ENCODE measurements at places on chromosomes 1 and 21. TPM values are rescaled to one million over a fixed set of nuclear protein-coding genes. Genes with fewer than 3 reads are reported as not detected.

CYP4A11 gene
- not detected for total RNA-seq

CCDC27 gene
- not detected for total RNA-seq

CELA3A gene
- not detected for total RNA-seq

CYP4B1 gene
- 50.3 TPM for total RNA-seq

B3GALT5 gene
- total RNA-seq = 0.66 TPM

DLGAP3 gene
- 0.68 TPM for total RNA-seq

NR5A2 gene
- 0.49 TPM for total RNA-seq

ACTL8 gene
- total RNA-seq = not detected

ADAMTS5 gene
- 16.8 TPM for total RNA-seq

GRCh38 chr1:160409486-160409885 is 9.1 kb downstream of the VANGL2 start:
- no peak for DNase-seq

DNA sequence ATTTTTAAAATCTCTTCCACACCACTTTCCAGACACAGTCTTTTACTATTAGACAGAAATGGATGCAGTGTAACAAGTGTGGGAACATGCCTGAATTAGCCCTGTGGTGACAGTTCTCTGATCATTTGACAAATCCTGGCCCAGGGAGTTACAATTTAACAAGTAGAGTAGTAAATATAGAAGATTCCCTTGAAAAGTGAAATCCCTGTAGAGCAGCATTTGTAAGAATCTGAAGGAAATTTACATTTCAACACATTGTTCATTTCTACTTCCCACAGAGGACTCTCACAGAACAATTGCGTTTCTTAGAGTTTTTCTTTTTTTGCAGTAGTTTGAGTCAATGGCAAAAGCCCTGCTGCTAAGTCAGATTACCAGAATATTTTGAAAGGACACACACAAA is 458.3 kb upstream of the BRINP3 start:
- DNase-seq = no peak

GRCh38 chr1:112694363-112694929 is 12.5 kb downstream of the RHOC start:
- no peak for DNase-seq

DNA sequence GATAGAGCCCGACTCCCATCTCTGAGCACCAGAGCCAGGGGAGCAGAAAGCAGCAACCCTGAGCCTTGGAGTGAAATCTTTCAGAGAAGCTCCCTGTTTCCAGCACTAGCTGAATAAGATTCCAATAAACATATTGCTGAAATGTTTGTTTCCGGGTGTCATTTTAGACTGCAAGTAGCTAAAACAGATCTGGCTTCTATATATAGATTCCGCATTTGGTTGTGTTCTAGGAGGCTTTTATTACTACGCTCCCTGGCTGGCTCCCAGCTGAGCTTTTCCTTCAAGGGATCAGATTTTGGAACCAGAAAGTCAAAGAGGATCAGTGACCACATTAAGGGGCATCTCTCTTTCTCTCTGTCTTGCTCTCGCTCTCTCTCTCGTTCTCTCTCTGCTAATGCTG is 88.2 kb downstream of the PAPPA2 start:
- no peak for DNase-seq

- DNase-seq = peak; percentile 54
Measured at GRCh38 chr21:45539046-45539795, 3.0 kb downstream of the SLC19A1 start.

DNA sequence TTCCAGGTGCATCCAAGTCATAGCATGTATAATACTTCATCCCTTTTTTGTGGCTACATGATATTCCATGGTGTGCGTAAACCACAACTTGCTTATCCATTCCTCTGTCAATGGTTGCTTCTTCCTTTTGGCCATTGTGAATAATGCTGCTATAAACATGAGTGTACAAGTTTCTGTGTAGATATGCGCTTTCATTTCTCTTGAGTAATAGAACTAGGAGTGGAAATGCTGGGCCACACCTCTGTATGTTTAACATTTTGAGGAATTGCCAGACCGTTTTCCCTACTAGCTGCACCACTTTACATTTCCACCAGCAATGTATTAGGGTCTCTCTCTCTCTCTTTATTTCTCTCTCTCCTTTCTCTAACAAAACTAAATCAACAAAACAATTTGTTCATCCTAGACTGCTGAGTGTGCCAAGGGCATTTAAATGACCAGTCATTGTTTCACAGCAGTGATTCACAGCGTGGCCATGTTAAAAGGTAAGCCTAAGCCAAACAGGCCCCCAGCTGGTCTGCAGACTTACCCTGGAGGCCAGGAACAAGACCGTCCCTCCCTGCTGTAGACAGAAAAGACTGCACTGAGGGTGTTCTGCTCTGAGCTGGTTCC is 53.2 kb upstream of the LYST start:
- DNase-seq = no peak

GRCh38 chr21:46648539-46648938 is 13.1 kb downstream of the PRMT2 start:
- no peak for DNase-seq

DNA sequence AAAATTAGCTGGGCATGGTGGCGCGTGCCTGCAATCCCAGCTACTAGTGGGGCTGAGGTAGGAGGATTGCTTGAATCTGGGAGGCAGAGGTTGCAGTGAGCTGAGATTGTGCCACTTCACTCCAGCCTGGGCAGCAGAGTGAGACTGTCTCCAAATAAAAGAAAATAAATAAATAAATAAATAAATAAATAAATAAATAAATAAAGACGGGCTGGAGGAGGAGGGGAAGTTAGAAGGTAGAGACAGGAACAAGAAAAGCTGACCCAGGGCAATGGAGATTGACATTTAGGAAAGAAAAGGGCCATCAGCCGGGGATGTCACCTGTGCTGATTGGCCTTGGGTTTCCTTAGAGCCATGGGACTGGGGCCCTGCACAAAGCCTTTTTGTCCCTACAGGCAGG is 153.7 kb upstream of the IGSF21 start:
- DNase-seq = no peak

GRCh38 chr1:205998457-205999241 is 4.5 kb downstream of the RAB7B start:
- no peak for DNase-seq

- no peak for DNase-seq
Measured at GRCh38 chr1:230123280-230124185, 56.5 kb downstream of the GALNT2 start.

GRCh38 chr1:166905900-166906299 is 29.8 kb upstream of the TADA1 start:
- no peak for DNase-seq

DNA sequence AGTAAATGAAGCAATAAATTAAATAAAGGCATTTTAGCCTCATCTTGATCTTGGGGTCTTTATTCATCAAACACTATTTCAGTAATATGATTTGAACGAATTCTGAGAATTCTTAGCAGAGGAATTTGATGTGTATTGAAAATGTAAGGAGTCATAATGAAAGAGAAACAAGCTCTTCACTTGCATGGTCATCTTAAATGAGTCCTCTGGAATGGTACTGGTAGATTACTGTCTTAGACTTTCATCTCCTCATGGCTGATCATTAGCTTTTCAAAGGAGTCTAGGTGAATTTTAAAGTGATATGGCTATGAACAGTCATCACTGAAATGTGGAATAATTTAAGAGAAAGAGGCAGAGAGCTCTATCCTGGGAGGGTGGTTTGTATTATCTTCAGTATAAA is 30.0 kb downstream of the PRRC2C start:
- no peak for DNase-seq

DNA sequence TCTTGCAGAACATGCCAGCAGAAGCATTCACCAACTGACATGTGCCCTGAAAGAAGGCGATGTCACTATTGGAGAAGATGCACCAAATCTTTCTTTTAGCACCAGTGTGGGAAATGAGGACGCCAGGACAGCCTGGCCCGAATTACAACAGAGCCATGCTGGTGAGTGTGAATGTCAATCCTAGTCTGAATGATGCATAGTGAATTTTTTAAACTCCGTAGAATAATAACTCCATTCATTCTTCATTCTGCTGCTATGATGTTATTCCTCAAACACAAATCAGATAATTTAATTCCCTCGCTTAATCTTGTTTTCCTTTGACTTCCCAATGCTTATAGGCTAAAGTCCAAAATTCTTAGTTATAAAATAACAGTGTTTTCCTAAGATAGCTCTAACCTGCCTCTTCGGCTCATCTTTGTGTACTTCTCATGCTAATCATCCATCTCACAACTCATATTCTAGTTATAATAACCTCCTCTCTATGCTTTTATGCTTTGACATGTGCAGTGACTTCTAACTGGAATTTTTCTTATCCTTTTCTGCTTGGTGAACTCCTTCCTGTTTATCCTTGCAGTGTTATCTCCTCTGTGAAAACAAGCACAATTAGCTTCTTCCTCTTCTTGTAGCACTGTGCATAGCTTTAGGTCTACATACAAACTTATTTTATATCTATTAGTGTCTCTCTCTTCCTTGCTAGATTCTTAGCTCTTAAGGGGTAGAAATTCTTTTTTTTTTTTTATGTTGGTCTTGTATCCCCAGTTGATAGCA is 14.4 kb downstream of the SDCCAG8 start:
- no peak for DNase-seq

GRCh38 chr1:188669728-188670382 is 1807.8 kb downstream of the BRINP3 start:
- DNase-seq = no peak

DNA sequence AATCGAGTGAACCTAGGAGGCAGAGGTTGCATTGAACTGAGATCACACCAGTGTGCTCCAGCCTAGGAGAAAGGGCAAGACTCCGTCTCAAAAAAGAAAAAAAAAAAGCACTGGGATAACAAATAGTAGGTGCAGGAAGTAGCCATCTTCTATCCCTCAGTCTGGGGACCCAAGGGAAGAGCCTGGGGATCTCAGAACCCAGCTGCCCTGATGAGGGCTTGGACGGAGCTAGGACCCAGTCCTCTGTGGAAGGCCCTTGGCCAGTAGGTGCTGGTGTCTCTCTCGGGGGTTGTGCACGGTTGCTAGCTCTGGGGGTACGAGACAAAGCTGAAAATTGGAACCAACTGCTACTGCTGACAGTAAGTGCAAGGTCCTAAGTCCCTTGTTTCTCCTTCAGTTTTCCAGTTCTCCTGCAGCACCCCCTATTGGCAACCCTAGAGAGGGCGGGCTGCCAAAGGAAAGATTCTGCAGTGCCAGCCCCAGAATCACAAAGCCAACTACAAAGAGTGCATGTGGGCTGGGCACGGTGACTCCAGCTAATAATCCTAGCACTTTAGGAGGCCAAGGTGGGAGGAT is 57.6 kb upstream of the KIF1B start:
- no peak for DNase-seq

DNA sequence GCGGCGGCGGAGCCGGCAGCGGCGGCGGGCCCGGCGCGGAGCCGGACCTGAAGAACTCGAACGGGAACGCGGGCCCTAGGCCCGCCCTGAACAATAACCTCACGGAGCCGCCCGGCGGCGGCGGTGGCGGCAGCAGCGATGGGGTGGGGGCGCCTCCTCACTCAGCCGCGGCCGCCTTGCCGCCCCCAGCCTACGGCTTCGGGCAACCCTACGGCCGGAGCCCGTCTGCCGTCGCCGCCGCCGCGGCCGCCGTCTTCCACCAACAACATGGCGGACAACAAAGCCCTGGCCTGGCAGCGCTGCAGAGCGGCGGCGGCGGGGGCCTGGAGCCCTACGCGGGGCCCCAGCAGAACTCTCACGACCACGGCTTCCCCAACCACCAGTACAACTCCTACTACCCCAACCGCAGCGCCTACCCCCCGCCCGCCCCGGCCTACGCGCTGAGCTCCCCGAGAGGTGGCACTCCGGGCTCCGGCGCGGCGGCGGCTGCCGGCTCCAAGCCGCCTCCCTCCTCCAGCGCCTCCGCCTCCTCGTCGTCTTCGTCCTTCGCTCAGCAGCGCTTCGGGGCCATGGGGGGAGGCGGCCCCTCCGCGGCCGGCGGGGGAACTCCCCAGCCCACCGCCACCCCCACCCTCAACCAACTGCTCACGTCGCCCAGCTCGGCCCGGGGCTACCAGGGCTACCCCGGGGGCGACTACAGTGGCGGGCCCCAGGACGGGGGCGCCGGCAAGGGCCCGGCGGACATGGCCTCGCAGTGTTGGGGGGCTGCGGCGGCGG is 1.0 kb downstream of the ARID1A start:
- DNase-seq = peak; percentile 79

GRCh38 chr1:32977546-32978087 is 13.0 kb upstream of the RNF19B start:
- no peak for DNase-seq

DNA sequence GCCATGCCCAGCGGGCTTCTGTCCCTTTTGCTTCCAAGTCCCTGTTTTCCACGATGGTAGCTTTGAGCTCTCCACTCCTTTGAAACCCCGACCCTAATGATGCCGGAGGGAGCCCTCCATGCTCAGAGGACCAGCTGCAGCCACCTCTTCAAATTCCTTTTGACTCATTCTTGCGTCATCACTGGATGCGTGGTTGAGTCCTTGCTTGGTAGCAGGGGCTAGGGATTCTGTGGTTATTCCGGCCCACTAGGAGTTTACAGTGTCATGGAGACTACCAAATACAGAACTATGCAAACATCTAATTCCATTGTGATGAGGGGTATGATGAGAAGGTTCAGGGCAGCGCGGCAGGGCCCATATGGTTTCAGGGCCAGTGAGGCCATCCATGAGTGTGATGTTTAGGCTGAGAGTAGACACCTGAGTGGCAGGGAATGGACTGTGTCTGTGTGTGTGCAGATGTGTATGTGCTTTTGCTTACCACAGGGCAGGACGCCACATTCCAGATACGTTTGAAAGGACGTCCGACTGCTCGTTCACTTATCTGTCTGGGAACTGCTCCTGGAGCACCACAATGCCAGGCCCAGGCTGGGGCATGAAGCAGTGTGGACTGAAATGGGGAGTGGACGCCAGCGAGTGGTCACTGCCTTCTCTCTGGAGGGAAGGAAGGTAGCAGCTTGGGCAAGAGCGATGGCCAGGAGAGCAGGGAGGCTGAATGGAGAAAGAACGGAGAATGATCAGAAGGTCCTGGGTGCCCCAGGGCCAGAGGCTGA is 30.4 kb upstream of the ZBTB21 start:
- DNase-seq = peak; percentile 74

GRCh38 chr1:178066908-178067614 is 26.8 kb upstream of the RASAL2 start:
- DNase-seq = no peak

GRCh38 chr1:51514733-51515132 is 4.3 kb downstream of the EPS15 start:
- DNase-seq = no peak

DNA sequence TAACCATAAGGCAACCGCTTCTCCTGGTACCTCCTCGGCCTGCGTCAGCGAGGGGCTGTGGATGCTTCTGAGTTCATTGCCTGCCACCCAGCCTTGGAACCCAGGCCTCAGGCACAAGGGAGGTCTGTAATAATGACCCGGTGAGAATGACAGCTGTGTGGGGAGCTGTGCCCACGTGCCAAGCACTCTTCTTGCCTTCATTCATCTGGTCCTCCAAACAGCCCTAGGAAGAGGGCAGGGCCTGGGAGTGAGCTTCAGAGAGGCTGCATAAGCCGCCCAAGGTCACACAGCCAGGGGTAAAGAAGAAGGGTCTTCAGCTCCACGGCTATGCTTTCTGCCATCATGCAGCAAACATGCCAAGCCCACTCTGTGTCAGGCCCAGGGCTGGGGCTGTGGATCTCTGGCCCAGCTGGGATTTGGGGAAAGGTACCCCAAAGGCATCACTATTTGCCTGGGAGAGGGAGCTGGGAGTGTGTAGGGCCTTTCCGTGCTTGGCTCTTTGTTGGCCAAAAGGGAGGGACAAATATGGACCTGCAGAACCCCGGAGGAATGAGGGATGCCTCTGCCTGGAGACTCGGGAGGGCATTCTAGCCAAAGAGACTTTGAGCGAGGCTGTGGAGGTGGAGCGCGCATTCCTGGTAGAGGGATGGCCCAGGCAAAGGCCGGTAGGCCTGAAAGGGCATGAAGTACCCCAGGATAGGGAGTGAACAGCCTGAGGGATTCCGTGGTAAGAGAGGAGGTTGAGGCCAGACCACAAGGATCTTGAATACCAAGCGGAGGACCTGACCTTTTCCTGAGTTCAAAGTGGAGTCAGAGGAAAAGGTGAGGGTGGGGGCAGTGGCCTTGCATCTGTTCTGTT is 10.1 kb upstream of the EDN2 start:
- no peak for DNase-seq

Measured in sigmoid colon (tissue), 7 donors.